ENCODE measurements at places on chromosomes 1 and 21.

DNA sequence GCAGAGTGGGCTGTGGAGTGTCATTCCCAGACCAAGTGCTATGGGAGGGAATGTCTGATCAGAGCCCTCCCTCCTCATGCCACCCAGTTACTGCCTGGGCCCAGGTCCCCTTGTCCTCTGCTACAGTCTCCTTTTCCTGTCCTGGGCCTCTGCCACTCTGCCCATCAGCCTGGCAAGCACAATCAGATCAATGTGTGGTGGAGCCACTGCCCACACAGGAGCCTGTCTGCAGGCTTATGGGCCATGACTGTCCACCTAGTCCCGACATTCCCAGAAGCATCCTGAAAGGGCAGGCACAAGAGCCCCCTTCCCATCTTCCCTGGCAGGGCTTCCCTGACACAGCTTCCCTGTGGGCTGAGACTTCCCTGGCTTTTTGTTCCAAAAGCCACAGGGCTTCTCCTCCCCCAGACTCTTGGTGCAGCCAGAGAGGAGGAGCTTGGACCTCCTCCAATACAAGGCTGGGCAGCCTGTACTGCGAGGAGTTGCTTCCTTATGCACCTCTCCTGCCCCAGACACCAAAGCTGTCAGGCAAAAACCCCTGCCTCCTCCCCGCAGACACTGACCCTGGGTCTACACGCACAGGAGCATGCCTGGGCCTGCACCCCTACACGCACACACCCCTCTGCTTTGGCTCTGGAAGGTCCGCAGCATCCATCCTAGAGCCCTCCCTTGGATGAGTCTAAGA lies 29.2 kb upstream of the CNTN2 start:
- DNase-seq: no peak
- no peak overlapping the region for H3K4me3 ChIP-seq
- H3K27me3 ChIP-seq: no peaks in the 10 kb centered on the region
- no peaks in the 10 kb centered on the region for H3K36me3 ChIP-seq
- no peaks in the 10 kb centered on the region for H3K4me1 ChIP-seq
- no peak overlapping the region for H3K27ac ChIP-seq

DNA sequence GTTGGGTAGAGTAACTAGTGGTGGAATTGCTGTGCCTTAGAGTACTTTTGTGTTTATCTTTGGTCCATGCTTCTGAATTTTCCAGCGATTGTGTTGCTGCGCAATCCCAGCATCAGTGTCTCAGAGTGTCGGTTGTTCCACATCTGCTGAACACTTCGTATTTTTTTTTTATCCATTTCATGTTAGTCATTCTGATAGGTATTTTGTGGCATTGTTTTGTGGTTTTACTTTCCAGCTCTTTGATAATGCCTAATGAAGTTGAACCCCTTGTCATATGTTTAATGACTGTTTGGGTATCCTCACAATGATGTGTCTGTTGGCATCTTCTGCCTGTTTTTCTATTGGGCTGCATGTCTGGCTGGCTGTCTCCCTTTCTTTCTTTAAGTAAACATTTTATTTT lies 13.6 kb downstream of the TUFT1 start:
- H3K4me1 ChIP-seq: no peaks in the 10 kb centered on the region
- DNase-seq: no peak
- no peaks in the 10 kb centered on the region for H3K36me3 ChIP-seq
- no peak overlapping the region for H3K27ac ChIP-seq

DNA sequence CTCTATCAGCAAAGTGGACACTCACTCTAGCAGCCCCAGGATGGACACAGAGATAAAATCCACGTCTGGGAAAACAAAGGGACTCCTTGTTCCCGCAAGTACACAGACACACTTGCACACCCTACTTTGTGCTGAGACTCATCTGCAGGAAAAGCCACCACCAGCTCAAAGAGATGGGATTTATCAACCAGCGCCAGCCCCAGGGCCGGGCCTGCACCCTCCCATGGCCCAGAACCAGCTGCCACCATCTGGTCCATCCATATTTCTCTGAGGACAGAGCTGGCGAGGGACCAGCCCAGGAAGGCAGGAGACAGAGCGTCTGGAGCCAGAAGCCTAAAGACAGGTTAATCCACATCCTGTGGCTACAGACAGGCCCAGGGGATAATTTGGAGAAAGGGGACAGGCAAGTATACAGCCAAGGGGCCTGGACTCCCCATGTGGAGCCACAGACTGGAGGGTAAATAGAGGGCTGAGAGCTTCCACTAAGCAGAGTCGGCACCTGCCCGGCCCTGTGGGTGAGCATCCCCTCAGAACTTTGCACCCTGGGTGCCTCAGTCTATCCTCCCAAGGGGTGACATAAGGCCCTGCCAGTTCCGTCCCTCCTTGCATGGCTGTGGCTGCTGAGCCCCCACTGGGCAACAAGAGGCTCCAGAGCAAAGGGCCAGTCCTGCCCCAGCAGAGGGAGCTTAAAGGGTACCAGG lies 233.9 kb downstream of the PTPRU start:
- H3K27ac ChIP-seq: no peak overlapping the region
- H3K27me3 ChIP-seq: no peaks in the 10 kb centered on the region
- H3K36me3 ChIP-seq: no peaks in the 10 kb centered on the region
- DNase-seq: no peak
- no peaks in the 10 kb centered on the region for H3K4me1 ChIP-seq

GRCh38 chr1:84940481-84940880 lies 47.5 kb upstream of the LPAR3 start:
- no peak overlapping the region for H3K27ac ChIP-seq
- no peaks in the 10 kb centered on the region for H3K36me3 ChIP-seq
- no peaks in the 10 kb centered on the region for H3K4me1 ChIP-seq
- no peak overlapping the region for H3K4me3 ChIP-seq
